ENCODE measurements at places on chromosomes 6 and 20. TPM values are rescaled to one million over a fixed set of nuclear protein-coding genes. Genes with fewer than 3 reads are reported as not detected.

DNA sequence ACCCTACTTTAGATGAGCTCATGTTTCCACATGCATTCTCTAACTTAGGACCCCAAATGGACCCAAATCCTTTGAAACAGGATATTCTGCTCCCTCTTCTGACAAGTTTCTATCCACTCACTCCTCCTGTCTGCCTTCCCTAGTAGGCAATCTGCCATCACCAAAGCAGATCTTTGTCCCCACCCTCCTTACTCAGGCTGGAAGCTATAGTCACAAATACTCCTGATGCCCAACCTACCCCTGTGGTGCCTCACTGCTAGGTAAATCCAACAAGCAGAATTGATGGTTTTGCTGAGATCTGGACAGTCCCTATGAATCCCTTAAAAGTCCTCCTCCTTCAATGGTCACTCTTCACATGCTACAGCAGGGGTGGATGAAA is 21.7 kb downstream of the ELOVL5 start:
- DNase-seq = no peak

GRCh38 chr20:17951323-17951722 is 17.3 kb downstream of the SNX5 start:
- no peak for DNase-seq

- DNase-seq = no peak
Observed at GRCh38 chr6:170296746-170297575, 6.1 kb upstream of the DLL1 start.

- no peak for DNase-seq
Observed at GRCh38 chr20:14553774-14554534, 216.5 kb upstream of the FLRT3 start.

ZNF831 gene
- not detected for total RNA-seq

NDRG3 gene
- 25.6 TPM for total RNA-seq

FKBP5 gene
- 104 TPM for total RNA-seq
